ENCODE measurements at places on chromosomes 1 and 21.

- DNase-seq: no peak
These were observed 62.5 kb upstream of the TNFSF4 start for GRCh38 chr1:173269490-173270230.

DNA sequence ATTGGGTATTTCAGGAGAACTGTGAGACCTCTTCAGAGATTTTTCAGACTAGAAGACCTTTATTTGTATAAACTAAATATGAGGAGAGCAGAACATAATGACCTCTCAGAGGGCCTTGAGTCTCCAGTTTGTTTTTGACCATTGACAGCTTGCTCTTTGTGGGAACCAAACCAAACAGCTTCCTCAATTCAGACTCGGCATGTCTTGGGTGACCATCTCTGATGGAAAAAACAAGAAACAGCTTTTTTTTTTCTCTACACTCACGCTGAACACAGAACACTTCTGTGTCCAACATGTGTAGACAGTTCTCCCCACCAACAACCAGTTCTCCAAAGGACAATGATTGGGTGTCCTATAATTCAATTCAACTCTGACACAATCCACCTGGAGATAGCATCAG lies 11.5 kb downstream of the ATP1A4 start:
- DNase-seq: no peak

DNA sequence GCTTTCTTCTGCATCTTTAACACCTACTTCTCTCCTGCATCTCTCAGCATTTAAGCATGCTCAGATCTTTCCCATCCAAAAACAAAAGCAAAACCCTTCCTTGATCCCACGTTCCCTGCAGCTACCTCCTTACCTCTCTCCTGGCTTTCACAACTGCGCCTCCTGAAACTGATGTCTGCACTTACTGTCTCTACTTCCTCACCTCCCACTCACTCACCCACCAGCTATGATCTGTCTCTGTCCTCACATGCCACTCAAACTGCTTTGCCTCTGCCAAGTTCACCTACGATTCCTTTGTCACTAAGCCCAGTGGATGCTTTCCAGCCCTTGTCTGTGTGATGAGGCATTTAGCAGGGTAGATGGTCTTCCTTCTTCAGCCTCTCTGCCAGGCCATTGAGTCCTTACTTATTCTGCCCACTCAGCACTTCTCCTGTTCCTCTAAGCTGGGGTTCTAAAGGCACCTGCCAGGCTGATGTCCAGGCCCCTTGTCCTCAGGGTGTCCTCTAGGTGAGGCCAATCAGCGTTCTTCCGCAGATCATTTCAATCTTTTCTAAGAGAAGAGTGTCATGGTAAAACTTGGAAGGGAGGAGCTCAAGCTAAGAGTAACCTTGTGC lies 10.0 kb upstream of the GJB3 start:
- no peak for DNase-seq

GRCh38 chr1:200038325-200038980 lies 10.9 kb downstream of the NR5A2 start:
- DNase-seq: no peak

DNA sequence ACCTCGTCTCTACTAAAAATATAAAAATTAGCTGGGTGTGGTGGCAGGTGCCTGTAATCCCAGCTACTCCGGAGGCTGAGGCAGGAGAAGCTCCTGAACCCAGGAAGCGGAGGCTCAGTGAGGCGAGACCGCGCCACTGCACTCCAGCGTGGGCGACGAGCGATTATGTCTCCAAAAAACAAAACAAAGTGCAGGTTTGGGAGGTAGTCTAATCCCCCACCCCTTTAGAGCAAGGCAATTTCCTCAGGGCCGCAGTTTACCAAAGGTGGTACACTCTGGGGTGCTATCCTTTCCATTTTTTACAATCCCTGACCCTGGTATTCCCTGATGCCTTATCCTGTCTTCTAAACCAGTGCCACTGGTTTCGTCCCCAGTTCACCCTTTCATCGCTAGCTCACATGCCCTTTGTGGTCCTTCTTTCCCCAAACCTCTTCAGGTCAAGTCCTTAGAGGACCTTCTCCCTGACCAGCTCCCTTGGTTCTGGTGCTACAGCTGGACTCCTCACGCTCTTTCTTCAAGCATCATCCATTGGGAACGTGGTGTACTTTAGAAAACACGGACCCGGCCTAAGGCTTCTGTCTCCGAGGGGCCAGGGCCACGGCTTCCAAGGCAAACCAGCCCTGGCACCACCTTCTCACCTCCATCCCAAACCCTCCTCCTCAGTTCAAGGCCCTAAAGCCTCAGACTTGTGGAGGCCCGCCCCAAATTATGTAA lies 873 bp downstream of the IFT25 start:
- DNase-seq: no peak

DNA sequence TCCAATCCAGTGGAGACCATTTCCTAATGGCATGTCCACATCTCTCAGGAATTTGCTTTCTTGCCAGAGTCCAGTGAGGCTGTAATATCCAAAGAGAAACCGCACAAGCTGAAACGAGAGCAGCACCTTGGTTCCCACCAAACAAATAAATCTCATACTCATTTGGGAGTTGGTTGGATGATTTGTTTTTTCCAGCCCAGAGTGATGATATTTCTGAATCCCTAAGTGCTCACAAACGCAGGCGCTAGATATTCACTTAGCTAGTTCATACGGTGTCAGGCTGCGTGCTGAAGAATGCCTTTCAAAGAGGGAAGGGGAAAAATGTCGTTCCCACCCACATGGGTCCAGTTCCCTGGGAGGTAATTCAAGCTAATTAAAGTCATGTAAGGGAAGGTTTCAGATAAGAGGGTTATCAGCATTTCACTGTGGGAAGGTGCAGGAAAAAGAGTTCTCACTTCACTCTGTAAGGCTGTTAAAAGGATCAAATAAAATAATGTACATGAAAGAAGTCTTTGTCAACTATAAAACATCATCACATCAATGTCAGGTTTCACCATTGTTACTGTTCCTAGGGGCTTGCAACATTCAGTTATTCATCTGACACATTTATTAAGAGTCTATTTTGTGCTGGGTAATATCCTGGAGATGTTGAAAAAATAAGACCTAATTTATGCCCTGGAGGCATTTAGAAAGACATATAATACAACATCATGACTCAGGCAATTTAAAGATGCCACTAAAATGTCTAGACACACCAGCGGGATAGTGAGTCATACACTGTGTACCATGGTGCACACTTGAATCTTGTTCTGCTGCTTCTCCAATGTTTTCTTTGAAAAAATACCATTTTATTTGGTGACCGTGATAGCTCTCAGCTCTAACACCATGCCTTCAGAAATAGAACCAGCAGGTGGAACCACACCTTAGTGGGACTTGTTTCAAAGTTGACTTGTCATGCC lies 19.3 kb downstream of the DPT start:
- DNase-seq: no peak

DNA sequence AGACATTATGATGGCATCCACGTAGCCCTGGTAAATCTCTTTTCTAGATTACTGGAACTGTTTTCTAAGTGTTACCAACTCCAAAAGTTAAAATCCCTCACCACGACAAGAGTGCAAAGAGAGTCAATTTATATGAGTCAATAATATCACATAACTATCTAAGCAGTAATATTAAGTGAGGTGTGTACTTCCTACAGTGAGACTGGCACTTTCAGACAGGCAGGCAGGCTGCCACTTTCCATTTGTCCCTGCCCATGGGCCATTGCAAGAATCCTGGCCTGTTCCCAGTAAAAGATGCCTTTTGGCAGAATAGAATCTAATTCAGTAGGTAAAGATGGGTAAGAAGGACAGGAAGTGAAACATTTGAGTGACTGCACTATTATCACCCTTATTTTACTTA lies 355.6 kb downstream of the PTBP2 start:
- DNase-seq: no peak

GRCh38 chr1:243902100-243902499 lies 52.1 kb upstream of the AKT3 start:
- no peak for DNase-seq

DNA sequence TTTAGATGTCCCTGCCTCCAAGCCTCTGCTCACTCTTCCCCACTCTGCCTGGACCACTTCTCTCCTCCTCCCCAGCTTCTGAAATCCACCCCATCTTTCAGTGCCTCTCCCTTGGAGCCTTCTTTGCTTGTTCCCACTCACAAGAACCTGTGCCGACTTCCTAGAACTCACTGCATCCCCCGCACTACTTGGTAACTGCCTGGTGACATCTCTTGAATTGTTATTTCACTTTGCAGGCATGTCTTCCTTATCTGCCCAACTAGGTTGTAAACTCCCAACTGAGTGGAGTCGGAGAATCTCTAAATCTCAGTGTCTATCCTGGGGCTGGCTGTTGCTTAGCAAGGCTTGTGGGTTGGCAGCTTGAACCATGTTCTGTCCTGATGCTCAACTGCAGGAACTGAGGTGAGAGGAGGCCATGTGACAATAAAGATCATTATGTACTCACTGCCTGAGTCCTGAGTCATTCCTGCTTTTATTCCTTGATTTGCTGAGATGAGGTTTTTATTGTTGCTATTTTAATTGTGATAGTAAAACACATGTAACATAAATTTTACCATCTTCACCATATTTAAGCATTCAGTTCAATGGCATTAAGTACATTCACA lies 3.9 kb downstream of the KPRP start:
- no peak for DNase-seq

DNA sequence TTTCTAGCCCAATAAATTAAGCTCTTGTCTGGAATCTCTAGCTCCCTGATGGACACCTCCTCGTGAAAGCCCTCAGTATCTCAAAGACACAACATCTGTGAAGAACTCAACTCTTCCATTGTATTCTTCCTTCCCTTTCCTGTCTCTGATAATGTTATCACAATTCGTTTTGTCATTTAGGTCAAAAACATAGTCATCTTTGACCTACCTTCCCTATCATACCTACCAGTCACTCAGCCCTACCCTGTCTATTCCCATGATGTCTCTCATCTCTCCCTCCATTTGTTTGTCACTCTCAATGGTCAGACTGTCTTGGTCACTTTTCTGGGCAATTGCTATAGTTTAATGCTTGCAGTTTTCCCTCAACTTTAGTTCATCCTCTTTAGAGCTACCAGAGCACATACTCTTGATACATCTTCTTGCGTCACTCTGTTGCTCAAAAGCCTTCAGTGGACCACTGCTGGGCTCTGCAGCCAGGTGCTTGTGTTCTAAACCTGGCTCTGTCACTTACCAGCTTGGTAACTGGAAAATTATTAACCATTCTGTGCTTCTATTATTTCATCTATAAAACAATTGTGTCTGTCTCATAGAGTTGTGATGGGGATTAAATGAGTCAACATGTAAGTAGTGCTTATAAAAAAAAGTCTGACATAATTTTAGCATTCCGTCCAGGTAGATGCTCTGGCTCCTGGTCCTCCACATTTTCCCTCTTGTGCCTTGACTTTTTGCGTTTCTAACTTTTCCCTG lies 39.6 kb downstream of the DDR2 start:
- DNase-seq: no peak

DNA sequence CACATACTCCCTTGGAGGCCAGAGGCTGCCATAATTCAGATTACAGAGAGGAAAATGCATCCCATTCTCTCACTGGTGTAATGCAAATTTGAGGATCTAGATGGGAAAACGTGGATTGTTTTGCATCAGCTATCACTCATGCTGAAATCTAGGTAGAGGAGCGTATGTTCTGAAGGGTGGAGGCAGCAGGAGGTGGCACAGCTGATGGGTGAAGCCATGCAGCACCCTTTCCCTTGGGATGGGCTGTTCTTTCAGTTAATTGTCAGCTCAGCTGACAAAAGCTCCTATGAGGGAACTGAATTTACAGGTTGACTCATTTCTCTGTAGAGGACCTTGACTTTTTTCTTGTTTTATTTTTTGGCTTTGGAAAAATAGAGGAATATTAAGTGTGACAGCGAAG lies 41.8 kb downstream of the CAMTA1 start:
- no peak for DNase-seq

DNA sequence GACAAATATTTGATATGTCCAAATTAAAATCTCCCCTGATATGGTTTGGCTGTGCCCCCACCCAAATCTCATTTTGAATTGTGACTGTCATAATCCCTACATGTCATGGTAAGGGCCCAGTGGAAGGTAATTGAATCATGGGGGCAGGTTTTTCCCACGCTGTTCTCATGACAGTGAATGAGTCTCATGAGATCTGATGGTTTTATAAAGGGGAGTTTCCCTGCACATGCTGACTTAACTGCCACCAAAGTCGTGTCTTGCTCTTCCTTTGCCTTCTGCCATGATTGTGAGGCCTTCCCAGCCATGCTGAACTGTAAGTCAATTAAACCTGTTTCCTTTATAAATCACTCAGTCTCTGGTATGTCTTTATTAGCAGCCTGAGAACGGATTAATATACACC lies 207.0 kb downstream of the BARHL2 start:
- no peak for DNase-seq

DNA sequence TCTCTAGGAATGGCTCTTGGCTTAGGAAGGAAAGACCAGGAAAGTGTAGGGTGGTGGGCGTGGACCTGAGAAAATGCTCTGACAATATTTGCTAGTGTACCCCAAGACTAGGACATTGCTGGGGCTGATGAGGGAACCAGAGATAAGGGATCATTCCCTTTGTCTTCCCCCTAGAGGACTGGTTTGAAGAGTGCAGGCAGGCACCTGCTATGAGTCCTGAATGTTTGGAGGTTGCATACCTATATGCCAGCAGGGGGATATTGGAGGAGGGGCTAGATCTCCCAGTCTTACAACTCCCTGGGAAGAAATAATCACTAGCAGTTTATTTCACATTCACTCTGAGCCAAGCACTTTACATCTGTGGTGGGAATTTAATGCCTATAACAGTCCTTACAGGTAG lies 6.0 kb upstream of the BCL10 start:
- no peak for DNase-seq

- DNase-seq: no peak
These were observed 648.0 kb upstream of the PLXNA2 start for GRCh38 chr1:208892147-208892546.

GRCh38 chr21:17390569-17390968 lies 122.3 kb upstream of the CXADR start:
- DNase-seq: no peak

- DNase-seq: no peak
These were observed 1.1 kb upstream of the ATP8B2 start for GRCh38 chr1:154324241-154324640.

DNA sequence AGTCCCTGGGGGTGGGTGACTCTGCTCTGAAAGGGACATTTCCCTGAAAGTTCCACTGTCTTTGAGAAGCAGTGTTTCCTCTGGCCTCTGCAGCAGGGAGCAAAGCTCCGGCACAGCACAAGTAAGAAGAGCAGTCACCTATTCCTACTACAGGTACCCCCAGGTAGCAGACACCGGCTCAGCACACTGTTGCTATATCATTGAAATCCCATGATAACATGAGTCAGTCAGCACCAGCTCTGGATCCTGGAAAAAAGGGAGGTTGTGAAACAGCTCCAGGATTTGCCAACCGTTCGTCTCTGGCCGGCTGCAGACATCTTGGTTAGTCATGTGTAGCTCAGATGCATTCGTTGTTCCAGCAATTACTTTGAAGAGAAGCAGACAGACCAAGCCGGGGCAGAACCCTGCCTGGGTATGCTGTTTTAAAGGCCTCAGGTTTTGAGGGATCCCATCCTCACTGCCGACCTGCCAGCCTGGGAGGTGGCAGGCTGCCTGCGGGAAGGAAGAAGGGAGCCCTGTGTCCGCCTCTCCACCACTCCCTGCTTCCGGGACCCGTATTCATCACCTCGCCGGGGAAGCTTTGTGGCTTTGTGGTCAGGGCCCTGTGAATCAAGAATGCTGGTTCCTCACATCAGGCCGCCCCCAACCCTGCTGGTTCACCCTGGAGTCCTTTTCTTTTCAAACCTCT lies 139.2 kb downstream of the CLIC6 start:
- DNase-seq: peak; percentile 59

- DNase-seq: no peak
These were observed 24.8 kb upstream of the GBP6 start for GRCh38 chr1:89339039-89339438.

- no peak for DNase-seq
These were observed 546 bp downstream of the KIF21B start for GRCh38 chr1:201022820-201023516.
